AG20443 (cell line): ENCODE measurements at places on chromosomes 6 and 20.

DNA sequence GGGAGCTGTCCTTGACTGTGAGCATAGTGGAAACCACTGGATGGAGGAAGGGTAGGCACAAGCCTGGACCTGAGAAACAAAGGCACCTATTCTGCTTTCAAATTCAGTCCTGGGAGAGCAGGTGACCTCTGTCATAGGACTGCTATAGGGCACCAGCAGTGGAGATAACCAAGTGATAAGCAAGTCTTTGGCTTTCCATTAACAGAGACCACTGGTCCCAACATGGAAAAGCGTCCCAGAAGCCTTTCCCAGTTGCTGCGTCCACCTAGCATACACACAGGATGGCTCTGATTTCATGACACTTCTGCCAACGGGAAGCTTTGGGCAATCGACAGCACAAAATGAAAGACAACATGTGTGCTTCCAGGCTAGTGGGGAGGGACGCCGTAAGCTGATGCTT, 8.9 kb downstream of the SLC22A3 start:
- no peak for DNase-seq

GRCh38 chr6:34182751-34183531, 37.1 kb upstream of the GRM4 start:
- no peak for DNase-seq

GRCh38 chr6:42963855-42964605, 3.5 kb downstream of the GNMT start:
- peak; percentile 55 for DNase-seq

- DNase-seq, result peak; percentile 47
Observed at GRCh38 chr6:17305219-17306001, 24.2 kb downstream of the RBM24 start.

GRCh38 chr20:34915131-34915530, 38.7 kb downstream of the ACSS2 start:
- DNase-seq, result no peak

GRCh38 chr6:170423030-170423429, 116.5 kb downstream of the FAM120B start:
- DNase-seq, result no peak

- DNase-seq, result no peak
Observed at GRCh38 chr20:23966927-23967615, 21.5 kb downstream of the GGTLC1 start.

DNA sequence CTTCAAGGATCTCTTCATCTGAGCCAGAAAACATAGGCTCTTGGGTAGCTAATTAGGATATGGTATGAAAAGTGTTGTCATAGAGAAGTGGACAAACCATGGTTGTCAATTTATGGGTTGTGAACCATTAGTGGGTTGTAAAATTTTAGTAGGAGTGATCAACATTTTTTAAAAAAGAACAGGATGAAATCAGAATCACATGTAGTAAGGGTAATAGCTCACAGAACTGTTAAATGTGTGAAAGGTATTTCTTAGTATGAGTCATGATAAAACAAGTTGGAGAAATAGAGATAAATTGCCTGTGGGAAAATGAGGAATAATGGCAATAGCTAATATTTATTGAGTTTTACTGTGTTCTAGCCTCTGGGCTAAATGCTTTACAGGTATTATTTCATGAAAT, 113.4 kb downstream of the MAP3K4 start:
- no peak for DNase-seq

DNA sequence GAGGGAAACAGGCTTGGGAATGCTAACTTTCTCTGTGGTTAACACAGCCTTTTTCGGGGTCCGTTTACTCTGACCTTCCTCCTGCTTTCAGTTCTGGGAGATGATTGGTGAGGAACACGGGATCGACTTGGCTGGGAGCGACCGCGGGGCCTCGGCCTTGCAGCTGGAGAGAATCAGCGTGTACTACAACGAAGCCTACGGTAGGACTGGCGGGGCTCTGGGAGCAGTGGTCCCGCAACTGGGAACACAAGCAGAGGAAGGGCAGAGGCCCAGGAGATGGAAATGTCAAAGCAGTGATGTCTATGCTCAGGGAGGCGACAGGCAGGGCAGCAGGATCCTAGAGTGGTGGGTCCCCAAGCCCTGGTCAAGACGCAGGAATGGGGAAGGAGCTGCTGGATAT, 3.5 kb downstream of the TUBB1 start:
- DNase-seq, result no peak

GRCh38 chr20:42336576-42336975, 718.4 kb upstream of the CHD6 start:
- DNase-seq, result no peak

- peak; percentile 26 for DNase-seq
Observed at GRCh38 chr20:39829256-39829655, 859.8 kb downstream of the MAFB start.

- peak; percentile 94 for DNase-seq
Observed at GRCh38 chr6:32244946-32245398, 21.1 kb upstream of the NOTCH4 start.

- peak; percentile 32 for DNase-seq
Observed at GRCh38 chr6:149014631-149015534, 268.1 kb downstream of the UST start.

GRCh38 chr20:34622821-34623451, 54.0 kb downstream of the PIGU start:
- DNase-seq, result no peak

GRCh38 chr6:32713241-32713640, 27.9 kb upstream of the HLA-DQA2 start:
- no peak for DNase-seq

DNA sequence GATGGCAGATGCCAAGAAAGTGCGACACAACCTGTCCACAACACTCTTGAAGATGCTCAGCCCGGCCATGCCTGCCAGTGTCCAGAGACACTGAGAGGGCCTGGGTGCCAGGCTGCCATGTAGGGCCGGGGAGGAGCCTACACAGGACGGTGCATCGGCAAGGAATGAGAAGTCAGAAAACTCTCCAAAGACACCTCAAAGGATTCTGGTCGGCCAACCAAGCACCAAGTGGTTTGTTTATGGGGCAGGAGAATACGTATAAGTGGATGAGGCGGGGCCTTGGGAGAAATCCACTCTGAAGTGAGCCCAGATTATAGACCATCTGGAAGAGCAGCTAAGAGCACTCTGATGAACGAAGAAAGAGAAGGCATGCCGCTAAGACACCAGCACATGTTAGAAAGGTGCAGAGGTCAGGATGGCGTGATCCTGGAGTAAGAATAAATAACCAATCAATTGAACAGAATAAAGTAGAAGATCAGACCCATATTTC, 120.7 kb upstream of the FOXQ1 start:
- DNase-seq, result no peak
